Iris pigment epithelial cell (primary cell): ENCODE measurements at places on chromosomes 13 and 19.

GRCh38 chr13:47213047-47213446 lies 316.2 kb upstream of the HTR2A start:
- no peak for DNase-seq

DNA sequence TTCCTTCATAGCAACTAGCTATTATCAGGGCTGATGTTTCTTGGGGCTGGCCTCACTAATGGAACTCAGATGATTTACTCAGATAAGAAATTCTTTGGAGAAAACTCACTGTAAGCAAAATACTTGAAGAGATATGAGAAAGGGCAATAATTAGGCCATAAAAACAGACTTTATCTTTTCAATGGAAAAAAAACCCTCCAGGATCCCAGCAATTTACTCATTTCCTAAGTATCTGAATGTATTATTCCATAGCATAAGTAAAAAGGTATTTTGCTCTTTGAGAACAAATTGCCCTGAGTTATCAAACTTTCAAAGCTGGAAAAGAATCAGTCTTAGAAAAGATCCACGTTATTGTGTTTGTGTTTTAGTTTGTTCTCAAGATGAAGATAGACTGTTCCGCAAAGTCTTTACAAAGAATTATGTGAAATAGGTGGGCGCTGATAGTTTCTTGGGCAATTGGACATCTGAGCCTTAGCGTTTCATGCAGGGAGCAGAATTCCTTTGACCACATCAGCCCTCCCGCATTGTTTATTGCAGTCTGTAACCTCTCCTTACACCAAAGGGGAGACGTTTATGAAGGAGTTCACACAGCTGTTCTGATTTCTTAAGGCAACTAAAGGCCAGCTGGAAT lies 29.1 kb upstream of the CSNK1A1L start:
- DNase-seq, result peak; percentile 99

DNA sequence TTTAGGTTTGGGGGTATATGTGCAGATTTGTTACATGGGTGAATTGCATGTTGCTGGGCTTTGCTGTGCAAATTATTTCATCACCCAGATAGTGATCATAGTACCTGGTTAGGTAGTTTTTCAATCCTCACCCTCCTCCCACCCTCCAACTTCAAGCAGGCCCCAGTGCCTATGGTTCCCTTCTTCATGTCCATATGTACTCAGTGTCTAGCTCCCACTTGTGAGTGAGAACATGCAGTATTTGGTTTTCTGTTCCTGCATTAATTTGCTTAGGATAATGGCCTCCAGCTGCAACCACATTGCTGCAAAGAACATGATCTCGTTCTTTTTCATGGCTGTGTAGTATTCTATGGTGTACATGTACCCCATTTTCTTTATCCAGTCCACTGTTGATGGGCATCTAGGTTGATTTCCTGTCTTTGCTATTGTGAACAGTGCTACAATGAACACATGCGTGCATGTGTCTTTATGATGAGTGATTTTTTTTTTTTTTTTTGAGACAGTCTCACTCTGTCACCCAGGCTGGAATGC lies 42.9 kb upstream of the POMP start:
- DNase-seq, result no peak

DNA sequence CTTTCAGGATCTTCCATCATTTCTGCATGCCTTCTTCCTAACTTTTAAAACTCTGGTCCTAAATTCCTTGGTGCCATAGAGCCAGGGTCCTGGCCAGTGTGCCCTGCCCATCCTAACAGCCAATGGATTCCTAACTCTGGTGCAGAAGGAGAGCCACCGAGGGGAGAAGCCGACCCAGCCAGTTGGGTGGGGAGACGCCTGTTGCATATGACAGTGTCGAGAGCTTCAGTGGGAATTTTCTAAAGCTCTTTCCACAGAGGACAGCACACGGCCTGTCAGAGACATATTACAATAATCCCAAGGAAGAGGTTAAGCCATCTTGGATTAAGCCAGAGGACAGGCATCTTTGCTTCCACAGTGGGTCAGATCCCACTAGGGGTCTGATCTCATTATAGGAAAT lies 180.4 kb downstream of the ZNF536 start:
- no peak for DNase-seq

DNA sequence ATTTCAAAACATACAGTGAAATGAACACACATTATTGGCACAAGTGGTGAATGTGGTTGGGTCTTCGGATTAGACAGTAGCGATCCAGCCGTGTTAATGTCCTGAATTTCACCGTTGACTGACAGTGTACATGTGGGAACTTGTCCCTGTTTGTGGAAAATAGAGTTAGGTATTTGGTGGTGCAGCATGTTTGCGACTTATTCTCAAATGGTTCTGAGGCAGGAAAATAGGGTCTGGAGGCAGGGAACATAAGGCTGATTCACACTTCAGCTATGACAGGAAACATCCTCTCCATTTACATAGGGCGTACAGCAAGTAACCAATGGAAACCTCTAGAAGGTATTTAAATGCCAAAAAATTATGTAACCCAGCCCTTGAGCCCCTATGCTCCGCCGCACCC lies 4.2 kb downstream of the LGALS7B start:
- peak; percentile 63 for DNase-seq
